DMS53 (cell line): ENCODE measurements at places on chromosomes 12 and 14.

- no peak for DNase-seq
These were observed 66.6 kb upstream of the SCN8A start for GRCh38 chr12:51524386-51524901.

DNA sequence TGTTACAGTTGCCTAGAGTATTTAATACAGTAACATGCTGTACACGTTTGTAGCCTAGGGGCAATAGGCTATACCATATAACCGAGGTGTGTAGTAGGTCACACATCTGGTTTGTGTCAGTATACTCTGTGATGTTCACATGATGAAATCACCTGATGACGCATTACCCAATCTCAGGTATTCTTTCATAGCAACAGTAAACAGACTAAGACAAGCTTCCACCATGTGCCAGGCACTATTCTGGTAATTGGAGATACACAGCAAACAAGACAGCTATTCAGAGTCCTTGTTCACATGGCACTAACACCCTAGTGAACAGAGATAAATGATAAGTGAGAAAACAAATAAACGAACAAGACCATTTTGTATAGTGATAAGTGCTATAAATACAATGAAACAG is 3.8 kb upstream of the PDE3A start:
- DNase-seq: peak; percentile 92

DNA sequence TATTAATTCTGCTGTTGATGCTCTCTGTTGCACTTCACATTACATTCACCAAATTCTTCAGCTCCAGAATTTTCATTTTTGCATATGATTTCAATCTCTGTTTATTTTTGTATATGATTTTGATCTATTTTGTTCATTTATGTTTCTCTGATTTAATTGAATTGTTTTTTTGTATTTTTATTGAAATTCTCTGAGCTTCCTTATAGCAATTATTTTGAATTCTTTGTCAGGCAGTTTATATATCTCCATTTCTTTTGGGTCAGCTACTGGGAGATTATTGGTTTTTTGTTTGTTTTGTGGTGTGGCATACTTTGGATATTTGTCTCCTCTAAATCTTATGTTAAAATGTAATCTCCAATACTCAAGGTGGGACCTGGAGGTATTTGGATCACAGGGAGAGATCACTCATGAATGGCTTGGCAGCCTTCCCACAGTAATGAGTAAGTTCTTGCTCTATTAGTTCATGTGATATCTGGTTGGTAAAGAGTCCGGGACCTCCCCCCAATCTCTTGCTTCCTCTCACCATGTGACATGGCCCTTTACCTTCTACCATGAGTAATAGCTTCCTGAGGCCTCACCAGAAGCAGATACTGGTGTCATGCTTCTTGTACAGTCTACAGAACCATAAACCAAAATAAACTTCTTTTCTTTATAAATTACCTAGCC is 8.7 kb upstream of the TCL1A start:
- no peak for DNase-seq

GRCh38 chr12:25397001-25397400 is 146.3 kb upstream of the KRAS start:
- DNase-seq: no peak

- DNase-seq: no peak
These were observed 66.8 kb upstream of the KRAS start for GRCh38 chr12:25317553-25317952.

DNA sequence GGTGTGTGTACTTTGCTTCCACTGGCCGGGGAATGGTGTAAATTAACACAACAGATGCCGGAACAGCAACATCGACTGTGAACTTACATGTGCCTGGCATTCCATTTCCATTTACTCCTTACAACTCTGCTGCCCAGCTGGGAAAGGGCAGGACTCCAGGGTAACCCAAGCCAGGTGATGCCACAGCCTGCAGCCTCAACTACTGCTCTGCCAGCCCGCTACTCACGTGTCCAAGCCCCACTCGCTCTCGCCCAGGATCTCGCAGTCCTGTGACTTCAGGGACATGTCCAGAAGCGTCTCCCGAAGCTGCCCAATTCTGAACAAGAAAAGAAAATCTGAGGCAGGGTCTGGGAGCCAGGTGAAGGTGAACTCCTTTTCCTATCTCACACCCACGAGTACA is 10.7 kb downstream of the ABCD4 start:
- no peak for DNase-seq

DNA sequence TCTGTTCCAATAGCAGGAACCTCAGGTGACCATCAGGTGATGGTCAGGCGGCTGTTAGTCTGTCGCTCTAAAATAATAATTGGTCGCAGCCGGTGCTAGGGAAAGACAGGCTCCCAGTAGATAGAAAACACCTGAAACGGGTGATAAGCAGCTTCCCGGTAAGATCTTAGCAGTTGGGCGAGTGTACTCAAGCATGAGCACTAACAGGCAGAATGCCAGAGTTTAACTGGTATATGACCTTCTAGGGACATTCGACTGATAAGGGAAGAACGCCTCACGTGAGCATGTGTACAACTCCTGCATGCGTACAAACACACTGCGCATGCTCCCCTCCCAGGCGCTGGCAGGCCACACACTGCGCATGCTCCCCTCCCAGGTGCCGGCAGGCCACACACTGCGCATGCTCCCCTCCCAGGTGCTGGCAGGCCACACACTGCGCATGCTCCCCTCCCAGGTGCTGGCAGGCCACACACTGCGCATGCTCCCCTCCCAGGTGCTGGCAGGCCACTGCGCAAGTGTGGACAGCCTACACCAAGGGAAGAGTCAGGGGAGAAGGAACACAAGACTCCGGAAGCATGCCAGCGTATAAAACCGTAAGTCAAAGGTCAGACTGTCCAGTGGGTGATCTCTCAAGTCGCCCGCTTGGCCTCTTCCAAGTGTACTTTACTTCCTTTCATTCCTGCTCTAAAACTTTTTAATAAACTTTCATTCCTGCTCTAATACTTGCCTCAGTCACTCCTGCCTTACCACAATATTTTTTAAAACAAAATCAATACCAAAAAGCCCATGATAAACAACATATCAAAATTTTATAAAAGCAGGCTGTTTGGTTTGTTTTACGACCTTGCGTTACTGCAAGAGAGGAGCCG is 24.5 kb downstream of the GPRC5D start:
- DNase-seq: peak; percentile 99

DNA sequence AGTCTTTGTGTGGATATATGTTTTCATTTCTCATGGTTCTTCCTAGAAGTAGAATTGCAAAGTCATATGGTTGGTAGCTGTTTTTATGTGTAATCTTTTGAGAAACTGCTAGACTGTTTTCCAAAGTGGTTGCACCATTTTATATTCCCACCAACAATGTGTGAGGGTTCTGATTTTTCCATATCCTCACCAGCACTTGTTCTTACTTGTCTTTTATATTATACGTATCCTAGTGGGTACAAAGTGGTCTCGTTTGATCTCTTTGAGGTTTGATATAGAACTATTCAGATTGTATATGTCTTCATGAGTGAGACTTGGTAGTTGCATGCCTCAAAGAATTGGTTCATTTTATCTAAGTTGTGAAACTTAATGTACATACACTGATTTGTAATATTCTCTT is 91.3 kb downstream of the BEGAIN start:
- DNase-seq: no peak

- peak; percentile 12 for DNase-seq
These were observed 319.0 kb downstream of the FOXG1 start for GRCh38 chr14:29085546-29085945.
